ENCODE measurements at places on chromosomes 11 and 22.
A peak's percentile ranks its signal among the peaks of the same experiment; 100 is the strongest.

GRCh38 chr11:8777907-8778767 lies 95.5 kb downstream of the RPL27A start:
- DNase-seq = no peak

DNA sequence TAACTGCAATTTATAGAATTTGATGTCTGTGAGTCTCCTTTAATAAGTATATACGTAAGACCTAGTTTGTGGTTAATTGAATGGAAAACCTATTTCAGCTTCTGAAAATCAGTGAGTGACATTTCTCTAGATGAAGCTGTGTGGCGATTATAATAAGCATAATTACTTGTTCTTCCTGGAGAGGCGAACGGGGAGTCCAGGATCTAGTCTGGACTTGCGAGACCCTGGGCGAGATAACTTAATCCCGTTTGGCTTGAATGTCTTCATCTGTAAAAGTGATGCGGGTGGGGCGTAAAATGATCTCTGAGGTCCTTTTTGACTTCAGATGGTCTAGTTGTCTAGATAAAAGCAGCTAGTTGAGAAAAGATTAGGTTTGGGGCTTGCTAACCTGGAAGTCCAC lies 1.1 kb downstream of the PRRG4 start:
- DNase-seq = no peak

GRCh38 chr11:76857781-76858410 lies 2.8 kb upstream of the ACER3 start:
- DNase-seq = no peak

DNA sequence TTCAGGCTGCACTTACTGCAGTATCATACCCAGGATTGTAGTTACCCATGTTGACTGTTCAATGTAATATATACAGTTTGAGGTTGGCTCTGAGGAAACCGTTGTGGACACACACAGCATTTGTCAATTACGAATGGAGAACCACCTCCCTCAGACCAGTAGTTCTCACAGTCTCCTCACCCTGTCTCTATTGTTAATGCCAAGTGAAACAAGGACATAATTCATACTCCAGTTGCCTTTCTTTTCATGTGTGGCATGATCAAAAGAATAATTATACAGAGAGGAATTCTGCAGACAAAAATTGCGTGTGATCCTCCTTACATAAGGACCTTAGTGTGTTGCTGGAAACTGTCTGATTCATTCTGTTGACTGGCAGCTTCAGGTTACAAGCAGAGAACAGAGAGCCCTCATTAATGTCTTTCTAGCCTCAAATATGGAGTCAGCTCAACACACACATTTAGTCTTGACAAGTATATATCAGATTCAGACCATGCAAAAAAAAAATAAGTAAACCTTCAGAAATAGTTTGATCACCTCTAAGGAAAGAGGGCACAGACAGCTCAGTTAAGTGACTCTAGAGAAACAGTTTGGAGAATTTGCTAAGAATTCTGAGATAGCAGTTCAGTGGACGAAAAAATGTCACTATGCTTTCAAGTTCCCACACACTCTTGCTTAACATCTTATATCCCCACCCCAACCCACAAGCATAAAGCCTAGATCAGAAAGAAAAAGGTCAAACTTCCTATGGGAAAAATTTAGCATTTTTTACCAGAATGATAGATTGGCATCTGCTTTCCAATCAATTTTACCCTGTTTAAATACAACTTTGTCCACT lies 96.1 kb downstream of the MAML2 start:
- DNase-seq = peak; percentile 40

- DNase-seq = no peak
Observed at GRCh38 chr11:10942620-10943019, 84.8 kb upstream of the ZBED5 start.

GRCh38 chr11:69207165-69207889 lies 51.6 kb downstream of the SMIM38 start:
- no peak for DNase-seq

DNA sequence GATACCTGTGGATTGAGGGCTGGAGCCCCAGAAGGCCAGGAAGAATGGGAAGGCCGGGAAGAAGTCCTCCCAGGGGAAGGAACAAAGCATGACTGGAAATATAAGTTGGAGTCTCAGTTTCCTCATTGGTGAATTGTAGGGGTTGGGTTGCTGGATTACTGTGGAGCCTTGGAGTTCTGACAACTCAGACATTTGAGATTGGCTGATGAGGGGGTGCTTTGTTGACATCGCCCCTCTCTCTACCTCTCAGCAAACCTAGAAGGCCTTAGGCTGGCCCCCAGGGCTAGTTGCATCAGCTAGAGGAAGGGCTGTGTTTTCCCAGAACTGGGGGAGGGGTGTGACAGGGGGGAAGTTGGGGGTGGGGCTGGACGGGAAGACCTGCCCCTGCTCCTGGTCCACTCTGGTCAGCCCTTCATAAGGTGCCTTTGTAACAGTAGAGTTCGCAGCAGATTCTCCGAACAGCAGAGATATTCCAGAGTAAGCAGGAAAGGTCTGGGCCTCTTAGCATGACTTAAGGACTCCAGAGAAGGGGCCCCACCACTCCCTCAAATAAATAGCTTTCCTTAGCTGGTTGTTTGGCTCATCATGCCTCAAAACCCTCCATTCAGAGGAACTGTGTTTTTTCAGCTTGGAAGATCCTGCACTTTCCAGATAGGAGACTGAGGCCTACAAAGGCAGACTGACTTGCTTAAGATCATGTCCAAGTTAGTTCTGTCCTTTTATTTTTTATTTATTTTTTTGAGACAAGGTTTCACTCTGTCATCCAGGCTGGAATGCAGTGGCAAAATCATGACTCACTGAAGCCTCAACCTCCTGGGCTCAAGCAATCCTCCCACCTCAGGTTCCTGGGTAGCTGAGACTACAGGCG lies 12.5 kb upstream of the THRSP start:
- no peak for DNase-seq

GRCh38 chr11:46524201-46524770 lies 69.5 kb downstream of the AMBRA1 start:
- DNase-seq = no peak

- DNase-seq = no peak
Observed at GRCh38 chr11:68041617-68042218, 2.9 kb downstream of the TCIRG1 start.

- no peak for DNase-seq
Observed at GRCh38 chr22:38737302-38738060, 18.3 kb downstream of the SUN2 start.

- peak; percentile 66 for DNase-seq
Observed at GRCh38 chr22:42317691-42318547, 47.5 kb upstream of the TCF20 start.

- no peak for DNase-seq
Observed at GRCh38 chr11:123561431-123561800, 93.0 kb downstream of the SCN3B start.

- DNase-seq = no peak
Observed at GRCh38 chr22:38270091-38270992, 2.5 kb downstream of the TMEM184B start.

- DNase-seq = no peak
Observed at GRCh38 chr11:64348383-64349024, 8.5 kb downstream of the CCDC88B start.

DNA sequence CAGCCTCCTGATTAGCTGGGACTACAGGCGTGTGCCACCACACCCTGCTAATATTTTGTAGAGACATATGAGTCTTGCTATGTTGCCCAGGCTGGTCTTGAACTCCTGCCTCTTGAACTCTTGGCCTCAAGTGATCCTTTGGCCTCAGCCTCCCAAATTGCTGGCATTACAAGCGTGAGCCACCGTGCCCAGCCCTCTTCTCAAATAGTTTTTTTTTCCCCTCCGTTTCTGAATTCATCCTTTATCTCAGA lies 11.8 kb downstream of the TBX1 start:
- no peak for DNase-seq

- DNase-seq = no peak
Observed at GRCh38 chr11:4851033-4851432, 2.0 kb upstream of the OR51S1 start.

- DNase-seq = no peak
Observed at GRCh38 chr11:103610435-103610834, 426.0 kb upstream of the DDI1 start.

DNA sequence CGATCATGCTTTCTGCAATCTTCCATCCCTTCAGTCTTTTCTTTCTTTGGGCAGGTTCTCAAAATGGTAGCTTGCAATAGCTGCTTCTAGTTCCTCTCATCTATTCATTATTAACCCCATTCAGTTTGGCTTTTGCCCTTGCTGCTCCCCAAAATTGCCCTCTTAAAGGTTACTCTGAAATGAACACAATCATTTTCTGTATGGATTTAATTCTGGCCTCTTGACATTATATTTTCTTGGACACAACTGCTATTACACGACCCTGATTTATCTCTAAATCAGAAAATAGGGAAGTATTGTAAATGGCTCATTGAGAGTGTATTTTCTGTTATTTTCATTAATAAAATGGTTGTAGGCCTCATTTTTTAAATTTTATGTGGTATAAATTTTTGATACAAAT lies at the start of gene ANGPTL5:
Gene ANGPTL5 (minus strand): TSS at position 101 of the 400 bp plus-strand sequence. CDS start 8,613 bp downstream, outside the sequence.
- no peak for DNase-seq

- DNase-seq = no peak
Observed at GRCh38 chr11:133325711-133326110, 206.6 kb downstream of the OPCML start.

- no peak for DNase-seq
Observed at GRCh38 chr11:110349138-110349996, 53.0 kb upstream of the RDX start.

DNA sequence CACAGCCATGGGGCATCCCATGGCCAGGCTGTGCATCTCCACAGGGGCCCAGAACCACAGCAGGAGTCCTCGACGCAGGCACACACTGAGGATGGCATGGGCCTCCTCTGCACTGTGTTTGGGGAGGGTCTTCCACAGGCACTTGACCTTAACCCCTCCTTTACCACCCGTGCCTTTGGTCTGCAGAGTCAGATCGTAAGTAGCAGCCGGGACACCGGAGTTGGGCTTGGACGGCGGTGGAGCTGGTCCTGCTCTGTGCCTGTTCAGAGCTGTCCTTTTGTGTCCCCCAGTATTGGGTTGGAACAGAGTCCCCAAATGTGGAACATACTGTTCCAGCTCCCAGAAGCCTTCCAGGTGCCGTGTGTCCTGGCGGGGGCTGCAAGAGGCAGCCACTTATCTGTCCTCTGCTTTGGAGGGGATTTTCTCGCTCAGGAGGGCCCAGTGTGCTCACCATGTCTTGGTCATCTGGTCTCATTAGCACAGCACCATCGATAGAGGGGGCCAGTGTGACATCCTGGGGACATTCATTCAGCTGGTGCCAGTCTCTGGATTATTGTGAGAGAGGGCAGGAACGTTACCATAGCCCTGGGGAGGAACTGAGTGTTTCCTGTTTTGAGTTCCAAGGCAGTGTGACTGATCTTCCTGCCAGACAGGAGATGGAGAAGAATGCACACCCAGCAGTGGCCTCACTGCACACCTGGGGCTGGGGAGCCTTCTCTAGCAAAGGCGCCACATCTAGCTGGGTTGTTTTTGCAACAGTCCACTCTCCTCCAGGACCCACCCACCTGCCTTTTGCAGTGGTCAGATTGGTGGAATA lies 12.4 kb downstream of the CRELD2 start:
- no peak for DNase-seq

GRCh38 chr22:44671742-44672141 lies 30.3 kb upstream of the PRR5 start:
- DNase-seq = no peak

DNA sequence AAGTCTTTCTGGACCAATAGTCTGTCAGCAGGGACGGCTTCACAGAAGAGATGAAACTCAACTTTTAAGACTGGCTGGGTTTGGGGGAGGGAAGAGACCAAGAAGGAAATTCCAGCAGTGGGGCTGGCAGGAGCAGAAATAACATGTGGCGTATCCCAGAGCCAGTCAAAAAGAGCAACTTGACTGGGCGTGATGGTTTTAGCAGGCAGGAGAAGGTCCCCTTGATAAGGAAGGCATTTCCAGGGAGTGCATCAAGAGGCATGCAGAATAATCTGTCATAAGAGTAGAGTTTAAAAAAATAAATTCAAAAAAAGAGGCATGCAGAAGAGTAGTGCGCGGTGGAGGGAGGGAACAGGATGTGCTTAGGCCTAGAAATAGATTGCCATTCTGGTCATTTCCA lies 52.5 kb downstream of the C22orf31 start:
- DNase-seq = no peak

DNA sequence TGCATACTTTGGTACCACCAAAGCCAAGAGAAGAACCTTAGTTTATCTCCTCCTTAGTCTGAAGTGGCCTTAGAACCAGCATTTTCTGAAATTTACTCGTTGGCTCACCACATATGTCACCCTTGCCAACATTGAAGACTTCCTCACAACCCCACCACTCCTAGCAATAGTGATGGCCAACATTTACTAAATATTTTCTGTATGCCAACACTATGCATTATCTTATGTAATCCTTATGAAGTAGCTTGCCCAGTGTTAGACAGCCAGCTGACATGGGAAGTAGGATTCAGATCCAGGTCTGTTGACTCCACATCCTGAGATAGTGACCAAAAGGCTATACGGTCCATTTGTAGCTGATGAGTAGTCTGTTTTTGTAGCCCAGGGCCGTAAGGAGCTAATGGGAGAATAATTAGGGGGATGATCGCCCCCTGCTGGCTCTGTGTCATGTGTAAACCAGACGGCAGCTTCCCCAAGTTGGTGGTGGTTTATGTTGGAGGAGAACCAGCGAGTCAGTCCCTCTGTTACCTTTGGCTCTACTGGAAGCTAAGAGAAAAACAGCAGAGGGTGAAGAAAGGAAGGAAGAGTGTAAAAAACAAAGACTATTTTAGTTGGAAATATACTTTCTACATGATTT lies 120.5 kb upstream of the RASSF10 start:
- no peak for DNase-seq

GRCh38 chr11:57322256-57323166 lies 2.2 kb downstream of the TNKS1BP1 start:
- DNase-seq = no peak

GRCh38 chr11:2885678-2886081 lies at the start of gene CDKN1C:
CDKN1C (minus strand) TSS chr11:2885775; CDS start chr11:2885456, 319 bp downstream.
- peak; percentile 24 for DNase-seq

GRCh38 chr11:65615950-65616574 lies 486 bp downstream of the PCNX3 start:
- no peak for DNase-seq

DNA sequence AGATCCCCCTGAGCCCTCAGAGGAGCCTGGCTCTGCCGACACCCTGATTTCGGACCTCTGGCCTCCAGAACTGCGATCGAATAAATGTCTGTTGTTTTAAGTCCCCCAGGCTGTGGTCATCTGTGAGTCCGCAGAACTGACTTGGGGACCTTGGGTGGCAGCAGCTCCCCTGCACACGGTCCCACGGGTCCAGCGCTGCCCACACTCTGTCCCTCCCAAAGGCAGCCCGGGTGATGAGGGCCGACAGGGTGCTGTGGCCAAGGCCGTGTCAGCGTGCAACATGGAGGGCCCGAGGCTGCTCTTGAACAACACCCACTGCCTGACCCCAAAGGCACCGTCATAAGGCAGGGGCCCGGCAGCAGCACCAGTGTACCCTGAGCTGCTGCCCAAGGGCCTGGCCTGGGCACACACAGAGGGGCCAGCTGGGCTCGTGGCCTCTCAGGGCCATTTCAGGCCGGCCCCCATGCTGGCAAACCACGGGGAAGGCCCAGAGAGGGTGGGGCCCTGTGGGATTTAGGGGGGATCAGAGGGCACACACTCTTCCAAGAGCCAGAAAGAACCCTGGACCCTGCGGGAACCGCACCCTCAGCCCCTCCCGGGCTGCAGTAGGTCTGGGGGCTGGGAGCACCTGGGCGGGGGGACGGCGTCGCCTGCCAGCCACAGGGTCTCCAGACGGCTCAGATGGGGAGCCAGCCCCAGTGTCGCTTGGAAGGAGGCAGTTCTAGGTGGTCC lies 77.1 kb upstream of the PRR5 start:
- no peak for DNase-seq

GRCh38 chr11:23206741-23207336 lies 346.6 kb upstream of the CCDC179 start:
- no peak for DNase-seq

- DNase-seq = no peak
Observed at GRCh38 chr11:105156231-105156630, 16.7 kb upstream of the CARD18 start.

GRCh38 chr22:36586852-36587251 lies 57.9 kb upstream of the EIF3D start:
- no peak for DNase-seq
